Spleen (tissue), 13 donors: ENCODE measurements at places on chromosomes 13 and 19. TPM values are rescaled to one million over a fixed set of nuclear protein-coding genes. Genes with fewer than 3 reads are reported as not detected.

The SLITRK6 gene
- not detected for total RNA-seq

The MRPS31 gene
- total RNA-seq: 20.8 TPM

The ADGRE3 gene
- 16.3 TPM for total RNA-seq

The PTOV1 gene
- 69.6 TPM for total RNA-seq

The ZNF578 gene
- total RNA-seq: 3.2 TPM

The SERP2 gene
- 1.3 TPM for total RNA-seq

The CALR3 gene
- not detected for total RNA-seq

The FFAR2 gene
- 33.5 TPM for total RNA-seq

The SYT5 gene
- total RNA-seq: not detected

The CCDC8 gene
- 2.8 TPM for total RNA-seq

The OR7A5 gene
- not detected for total RNA-seq

The EFNB2 gene
- total RNA-seq: 12.4 TPM

The SAMD1 gene
- 30.6 TPM for total RNA-seq

The IGFL2 gene
- total RNA-seq: not detected

The NALCN gene
- 0.13 TPM for total RNA-seq

The CYSLTR2 gene
- total RNA-seq: 5.4 TPM

The CYP2A7 gene
- total RNA-seq: not detected

The GPR4 gene
- total RNA-seq: 2.6 TPM

The C19orf73 gene
- 0.70 TPM for total RNA-seq

The THSD8 gene
- total RNA-seq: 1.1 TPM

The PRKCG gene
- not detected for total RNA-seq

The TLE2 gene
- total RNA-seq: 88.0 TPM

The RFPL4A gene
- not detected for total RNA-seq

The KLC3 gene
- total RNA-seq: not detected

The ZNF625 gene
- total RNA-seq: 6.8 TPM
